ENCODE measurements at places on chromosomes 3 and 15.

GRCh38 chr15:101489237-101489598, 289 bp downstream of the PCSK6 start:
- DNase-seq, result no peak

GRCh38 chr3:69665026-69665737, 74.1 kb upstream of the MITF start:
- DNase-seq, result peak; percentile 14

DNA sequence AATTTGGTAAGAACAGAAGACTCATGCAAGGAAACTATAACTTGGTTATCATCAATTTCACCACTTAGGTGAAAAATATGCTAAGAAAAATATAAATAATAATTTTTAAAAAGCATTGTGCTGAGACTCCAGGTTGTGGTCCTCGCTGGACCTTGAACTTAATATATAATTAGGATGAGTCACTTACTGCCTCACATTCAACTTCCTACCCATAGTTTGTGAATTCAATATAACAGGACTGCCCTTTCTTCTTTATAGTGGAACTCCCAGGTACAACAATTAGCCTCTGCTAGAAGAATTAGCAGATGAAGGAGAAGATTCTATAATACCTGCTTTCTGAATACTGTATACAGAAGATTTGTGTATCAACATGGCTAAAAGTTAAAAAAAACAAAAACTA, 149.1 kb upstream of the SPRED1 start:
- DNase-seq, result no peak

DNA sequence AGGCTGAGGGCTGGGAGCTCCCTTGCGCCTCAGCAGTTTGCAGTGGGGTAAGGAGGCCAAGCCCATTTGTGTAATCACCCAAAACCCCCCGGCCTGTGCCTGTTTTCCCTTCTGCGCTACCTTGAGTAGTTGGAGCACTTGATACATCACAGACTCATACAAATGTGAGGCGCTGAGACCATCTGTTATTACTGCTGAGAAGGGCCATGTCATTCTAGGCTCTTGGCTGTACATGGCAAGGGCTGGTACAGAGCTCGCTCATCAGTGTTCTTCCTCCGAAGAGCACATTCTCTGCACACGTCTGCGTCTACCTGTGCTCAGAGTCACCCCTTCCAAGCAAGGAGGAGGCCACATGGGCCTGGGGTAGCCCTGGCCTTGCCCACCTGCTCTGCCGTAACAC, 9.3 kb downstream of the PLA2G4B start:
- DNase-seq, result no peak

DNA sequence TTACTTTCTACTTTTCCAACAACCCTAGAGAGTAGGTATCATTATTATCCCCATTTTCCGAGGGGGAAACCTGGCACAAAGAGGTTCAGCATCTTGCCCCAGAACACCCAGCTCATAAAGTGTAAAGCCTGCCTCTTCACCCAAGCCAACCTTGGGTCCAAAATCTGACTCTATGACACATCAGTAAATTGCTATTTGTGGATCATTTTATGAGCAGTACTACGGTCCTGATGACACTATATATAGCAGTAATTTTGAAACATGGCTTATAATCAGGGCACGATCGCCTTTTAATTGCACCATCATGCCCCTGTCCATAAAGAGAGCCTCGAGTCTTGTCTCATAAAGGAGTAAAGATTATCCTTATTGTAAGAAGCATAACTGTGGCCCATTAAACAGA, 9.7 kb downstream of the MAGI1 start:
- DNase-seq, result no peak

DNA sequence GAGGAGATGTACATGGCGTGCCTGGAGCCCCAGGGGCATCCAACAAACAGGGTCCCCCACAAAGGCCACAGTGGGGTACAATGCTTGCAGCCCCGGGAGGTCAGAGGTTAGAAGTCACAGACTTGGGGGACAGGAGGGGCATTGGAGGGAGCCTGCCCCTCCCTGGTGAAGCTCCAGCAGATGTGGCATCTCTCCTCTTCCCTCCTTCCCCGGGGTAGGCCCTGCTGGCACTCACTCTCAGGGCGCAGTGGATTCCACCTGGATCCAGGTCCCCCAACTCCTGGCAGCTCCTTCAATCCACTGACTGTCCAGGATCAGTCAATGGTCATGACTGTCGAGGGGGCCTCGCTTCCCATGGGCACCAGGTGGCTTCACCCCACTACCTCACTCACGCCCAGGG, 32.2 kb downstream of the RGMA start:
- no peak for DNase-seq

Measured in OCI-M1 (cell line).